ENCODE measurements at places on chromosomes 7 and 10. TPM values are rescaled to one million over a fixed set of nuclear protein-coding genes. Genes with fewer than 3 reads are reported as not detected.

Gene OLAH
- polyA plus RNA-seq, result not detected

Gene BMPER
- 10.9 TPM for polyA plus RNA-seq

Gene INMT
- polyA plus RNA-seq, result 0.22 TPM

Gene ZNF735
- not detected for polyA plus RNA-seq

Gene HTR5A
- 79.7 TPM for polyA plus RNA-seq

Gene ASAH2
- 4.4 TPM for polyA plus RNA-seq

Gene TMEM176A
- polyA plus RNA-seq, result not detected

Gene ACHE
- 0.73 TPM for polyA plus RNA-seq

Gene SDK1
- 0.91 TPM for polyA plus RNA-seq

Gene GBX1
- polyA plus RNA-seq, result not detected

Gene PVRIG
- not detected for polyA plus RNA-seq

Gene CALHM1
- polyA plus RNA-seq, result not detected

Gene MBL2
- not detected for polyA plus RNA-seq

Gene MBLAC1
- not detected for polyA plus RNA-seq

Gene CPA2
- not detected for polyA plus RNA-seq

Gene SMKR1
- 4.8 TPM for polyA plus RNA-seq

Gene CUBN
- not detected for polyA plus RNA-seq

Gene CC2D2B
- polyA plus RNA-seq, result 6.2 TPM

Gene C10orf67
- not detected for polyA plus RNA-seq

Gene TYW1
- 4.0 TPM for polyA plus RNA-seq

Gene ZNF487
- polyA plus RNA-seq, result 10.0 TPM

Gene ARHGAP22
- polyA plus RNA-seq, result 4.8 TPM

Gene PLEKHS1
- polyA plus RNA-seq, result not detected

Gene PNLIP
- polyA plus RNA-seq, result not detected

Gene ZNF804B
- polyA plus RNA-seq, result 0.08 TPM

Gene CRHR2
- polyA plus RNA-seq, result not detected

Gene AGAP3
- 15.5 TPM for polyA plus RNA-seq

Gene OR2A7
- not detected for polyA plus RNA-seq

Gene SFRP5
- polyA plus RNA-seq, result not detected

Gene HOXA5
- polyA plus RNA-seq, result not detected

Gene LLCFC1
- not detected for polyA plus RNA-seq

Gene HSPA12A
- polyA plus RNA-seq, result 62.9 TPM

Gene PTPRN2
- polyA plus RNA-seq, result 1.4 TPM

Gene FAM200A
- 10.5 TPM for polyA plus RNA-seq

Gene BLNK
- polyA plus RNA-seq, result 0.70 TPM

Gene ACTR3C
- polyA plus RNA-seq, result 27.7 TPM

Gene KCNH2
- 4.1 TPM for polyA plus RNA-seq

Gene SFXN3
- polyA plus RNA-seq, result 6.0 TPM

Gene ATP6V0A4
- not detected for polyA plus RNA-seq

Gene CABCOCO1
- polyA plus RNA-seq, result not detected
